ENCODE measurements at places on chromosomes 3 and 15. TPM values are rescaled to one million over a fixed set of nuclear protein-coding genes. Genes with fewer than 3 reads are reported as not detected.

- DNase-seq = no peak
- no peaks in the 10 kb centered on the region for H3K27me3 ChIP-seq
- H3K36me3 ChIP-seq = no peaks in the 10 kb centered on the region
- no peak overlapping the region for H3K27ac ChIP-seq
These were observed 63.8 kb downstream of the GTPBP8 start for GRCh38 chr3:113054552-113054951.

DNA sequence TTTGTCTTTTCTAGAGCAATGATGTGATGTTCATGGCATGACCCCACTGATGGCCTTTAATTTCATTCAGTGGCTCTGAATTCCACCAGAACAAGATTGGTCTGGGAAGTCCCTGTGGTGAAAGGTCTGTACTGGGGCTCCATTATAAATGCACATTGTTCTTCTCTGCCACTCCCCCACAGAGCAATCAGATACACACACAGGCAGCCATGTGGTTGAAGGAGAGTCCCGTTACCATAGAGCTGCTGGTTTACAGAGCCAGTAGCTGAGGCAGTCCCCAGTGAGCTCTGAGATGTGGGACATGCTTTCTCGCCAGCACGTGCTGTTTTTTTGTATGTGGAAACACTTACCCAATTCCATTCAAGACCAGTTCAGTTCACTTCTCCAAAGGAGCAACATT lies 172.7 kb upstream of the TRIM42 start:
- H3K36me3 ChIP-seq = no peaks in the 10 kb centered on the region
- no peaks in the 10 kb centered on the region for H3K27me3 ChIP-seq
- H3K4me3 ChIP-seq = no peak overlapping the region
- DNase-seq = no peak

DNA sequence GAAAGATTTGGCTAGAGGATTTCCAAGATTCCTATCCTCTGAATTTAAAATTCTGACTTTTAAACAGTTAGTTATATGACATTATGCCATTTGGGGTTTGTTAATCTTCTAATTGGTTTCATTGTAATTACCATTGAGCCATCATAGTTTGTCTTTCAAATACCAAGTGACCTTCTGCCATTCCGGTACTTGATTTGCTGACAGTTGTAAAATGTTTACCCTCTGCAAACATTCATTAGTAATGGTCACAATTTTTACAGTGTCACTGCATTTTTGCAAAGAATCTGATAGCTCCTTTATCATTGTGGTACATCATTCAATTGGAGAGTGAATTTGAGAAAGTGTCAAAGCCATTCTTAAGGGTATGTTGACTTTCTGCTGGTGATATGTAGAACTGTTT lies 645.0 kb upstream of the TBL1XR1 start:
- H3K4me3 ChIP-seq = no peak overlapping the region
- no peaks in the 10 kb centered on the region for H3K36me3 ChIP-seq
- DNase-seq = no peak
- H3K27me3 ChIP-seq = no peaks in the 10 kb centered on the region
- H3K4me1 ChIP-seq = no peaks in the 10 kb centered on the region

DNA sequence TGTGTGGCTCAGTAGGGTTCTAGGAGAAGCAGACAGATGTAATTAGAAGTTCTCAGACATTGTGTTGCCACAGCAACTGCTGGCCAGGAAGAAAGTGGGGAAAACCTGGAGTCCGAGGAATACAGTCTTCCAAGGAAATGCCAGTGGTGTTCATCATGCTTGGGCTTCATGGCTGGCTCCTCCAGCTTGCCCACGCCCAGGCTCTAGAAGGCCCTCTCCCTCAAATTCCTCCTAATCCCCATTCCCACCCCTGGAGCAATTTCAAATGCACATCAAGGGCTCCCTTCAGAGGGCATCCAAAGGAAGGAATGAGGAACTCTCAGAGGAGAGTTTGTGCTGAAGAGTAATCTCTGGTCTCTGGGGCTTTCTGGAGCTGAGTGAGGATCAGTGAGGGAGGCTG lies 21.9 kb downstream of the FSTL1 start:
- no peak overlapping the region for H3K4me3 ChIP-seq
- no peaks in the 10 kb centered on the region for H3K27me3 ChIP-seq
- H3K36me3 ChIP-seq = no peaks in the 10 kb centered on the region
- no peak for DNase-seq
- peaks cover 34% of the 10 kb centered on the region for H3K4me1 ChIP-seq

DNA sequence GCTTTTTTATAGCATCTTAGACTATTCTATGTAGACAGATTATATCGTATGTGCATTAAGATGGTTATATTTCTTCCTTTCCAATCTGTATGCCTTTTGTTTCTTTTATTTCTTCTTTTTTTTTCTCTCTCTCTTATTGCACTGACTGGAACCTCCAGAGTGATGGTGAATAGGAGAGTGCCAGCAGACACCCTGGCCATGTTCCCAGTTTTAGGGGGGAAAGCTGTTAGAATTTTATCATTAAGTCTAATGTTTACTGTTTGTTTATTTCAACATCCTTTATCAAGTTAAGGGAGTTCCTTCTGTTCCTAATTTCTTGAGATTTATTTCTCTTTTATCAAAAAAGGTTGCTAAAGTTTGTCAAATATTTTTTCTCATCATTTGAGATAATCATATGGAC lies 116.6 kb upstream of the LRTM1 start:
- no peaks in the 10 kb centered on the region for H3K27me3 ChIP-seq
- no peak overlapping the region for H3K4me3 ChIP-seq
- H3K36me3 ChIP-seq = no peaks in the 10 kb centered on the region

DNA sequence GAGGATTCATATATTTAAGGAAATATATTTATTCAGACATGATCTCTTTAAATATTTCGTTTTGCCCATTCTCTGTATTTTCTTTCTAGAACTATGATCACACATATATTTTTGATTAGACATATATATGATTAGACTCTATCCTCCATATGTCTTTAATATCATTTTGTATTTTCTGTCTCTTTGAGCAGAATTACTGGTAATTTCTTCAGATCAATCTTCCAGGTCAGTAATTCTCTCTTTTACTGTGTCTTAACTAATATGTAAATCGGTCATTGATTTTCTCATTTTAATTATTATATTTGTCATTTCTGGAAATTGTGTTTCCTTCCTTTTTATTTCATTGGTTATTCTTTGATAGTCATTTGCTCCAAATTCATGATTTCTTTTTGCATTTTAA lies 586.2 kb downstream of the NR2F2 start:
- H3K4me3 ChIP-seq = no peak overlapping the region
- H3K27ac ChIP-seq = no peak overlapping the region
- H3K4me1 ChIP-seq = no peaks in the 10 kb centered on the region
- no peak for DNase-seq

GRCh38 chr3:188979669-188980310 lies 192.0 kb upstream of the TPRG1 start:
- no peaks in the 10 kb centered on the region for H3K27me3 ChIP-seq
- H3K27ac ChIP-seq = no peak overlapping the region
- H3K4me3 ChIP-seq = no peak overlapping the region
- no peaks in the 10 kb centered on the region for H3K36me3 ChIP-seq
- H3K4me1 ChIP-seq = no peaks in the 10 kb centered on the region
- no peak for DNase-seq

GRCh38 chr15:36645106-36645505 lies 65.7 kb downstream of the CDIN1 start:
- H3K4me1 ChIP-seq = no peaks in the 10 kb centered on the region
- H3K27ac ChIP-seq = no peak overlapping the region
- H3K4me3 ChIP-seq = no peak overlapping the region
- no peak for DNase-seq
- H3K36me3 ChIP-seq = no peaks in the 10 kb centered on the region
- H3K27me3 ChIP-seq = no peaks in the 10 kb centered on the region

DNA sequence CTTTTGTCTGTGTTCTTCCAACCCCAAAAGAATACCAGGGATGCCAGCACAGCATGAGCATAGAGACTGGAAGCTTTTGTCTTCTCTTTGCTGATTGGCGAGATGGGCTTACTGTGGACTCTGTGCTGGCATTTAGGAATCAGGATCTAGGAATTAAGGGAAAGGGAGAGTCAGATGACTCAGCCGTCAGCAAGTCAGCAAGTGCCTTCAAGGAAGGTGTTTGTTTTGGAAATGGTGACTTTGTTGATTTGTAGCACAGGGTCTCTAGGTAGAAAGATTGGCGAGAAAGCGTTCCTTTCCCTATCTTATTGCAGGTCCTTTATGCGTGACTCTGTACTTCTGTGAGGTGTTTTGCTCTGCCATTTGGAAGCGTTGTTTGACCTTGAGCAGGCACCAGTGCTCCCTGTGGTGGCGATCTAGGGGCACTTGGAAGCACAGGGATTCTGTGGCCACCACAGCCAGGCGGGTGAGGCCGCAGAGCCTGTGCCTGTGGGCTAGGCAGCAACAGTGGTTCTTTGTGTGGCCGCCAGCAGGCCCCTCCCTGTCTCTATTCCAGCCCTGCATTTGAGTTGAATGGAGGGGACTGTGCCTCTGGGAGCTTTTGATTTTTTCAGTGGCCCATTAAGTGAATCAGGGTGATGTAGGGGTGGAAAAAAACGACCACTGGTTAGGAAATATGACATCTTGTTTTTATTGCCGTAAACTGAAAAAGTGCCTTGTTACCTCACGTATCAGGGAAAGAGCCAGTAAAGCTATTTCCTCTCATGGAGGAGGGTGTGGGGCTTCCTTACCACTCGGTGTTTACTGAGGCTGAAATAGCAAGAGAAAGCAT lies 19.0 kb downstream of the FAN1 start:
- peaks cover 10% of the 10 kb centered on the region for H3K36me3 ChIP-seq
- no peaks in the 10 kb centered on the region for H3K4me1 ChIP-seq
- no peak for DNase-seq
- H3K27ac ChIP-seq = no peak overlapping the region
- H3K4me3 ChIP-seq = no peak overlapping the region

GRCh38 chr3:49553324-49553691 lies 969 bp upstream of the BSN start:
- H3K4me3 ChIP-seq = no peak overlapping the region
- DNase-seq = no peak
- H3K36me3 ChIP-seq = no peaks in the 10 kb centered on the region

DNA sequence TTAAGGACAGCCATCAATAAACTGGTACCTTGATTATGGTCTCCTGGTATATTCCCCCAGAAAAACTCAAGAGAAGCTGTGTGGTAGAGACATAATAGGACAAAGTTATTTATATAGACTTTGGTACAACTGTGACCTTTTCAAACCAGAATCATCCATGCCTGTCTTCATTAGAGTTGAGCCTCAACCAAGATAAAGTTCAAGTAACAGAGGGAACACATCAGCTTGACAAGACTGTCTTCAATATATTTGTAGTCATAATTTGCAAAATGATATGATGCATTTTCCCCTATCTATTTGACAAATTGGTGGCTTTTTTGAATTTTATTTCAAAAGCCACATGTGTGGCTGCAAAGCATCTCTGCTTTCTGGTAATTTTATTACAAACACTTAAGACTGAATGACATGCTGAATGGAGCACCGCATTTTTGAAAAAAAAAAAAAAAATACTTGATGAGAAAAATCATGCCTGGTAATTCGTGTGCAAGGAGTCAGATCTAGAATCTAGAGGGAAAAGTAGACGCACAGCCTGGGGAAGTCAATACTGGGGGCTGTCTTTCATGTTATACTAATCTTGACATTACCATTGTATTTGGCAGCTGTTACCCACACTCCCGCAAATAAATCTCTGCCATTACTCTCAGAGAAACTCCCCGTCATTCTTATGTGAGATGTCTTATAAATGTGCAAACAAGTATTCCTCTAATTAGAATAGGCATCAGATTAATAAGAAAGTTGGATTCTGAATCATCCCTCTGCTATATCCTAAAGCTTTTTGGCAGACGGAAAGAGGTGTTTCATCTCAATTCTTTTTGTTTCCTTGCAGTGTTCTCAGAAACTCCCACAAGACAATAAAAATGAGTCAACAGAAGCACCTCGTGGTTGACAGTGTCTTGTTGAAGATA lies 554.8 kb upstream of the CBLB start:
- DNase-seq = no peak
- H3K36me3 ChIP-seq = no peaks in the 10 kb centered on the region
- H3K27me3 ChIP-seq = no peaks in the 10 kb centered on the region
- H3K4me3 ChIP-seq = no peak overlapping the region
- no peak overlapping the region for H3K27ac ChIP-seq

- H3K27me3 ChIP-seq = no peaks in the 10 kb centered on the region
- DNase-seq = no peak
- H3K4me3 ChIP-seq = no peak overlapping the region
- no peaks in the 10 kb centered on the region for H3K36me3 ChIP-seq
- H3K27ac ChIP-seq = no peak overlapping the region
These were observed 581.6 kb downstream of the FHIT start for GRCh38 chr3:60669636-60670035.

GRCh38 chr3:109644332-109644731 lies 307.0 kb upstream of the DPPA4 start:
- H3K4me3 ChIP-seq = no peak overlapping the region
- H3K36me3 ChIP-seq = no peaks in the 10 kb centered on the region
- no peaks in the 10 kb centered on the region for H3K27me3 ChIP-seq
- no peaks in the 10 kb centered on the region for H3K4me1 ChIP-seq
- H3K27ac ChIP-seq = no peak overlapping the region
- DNase-seq = no peak

DNA sequence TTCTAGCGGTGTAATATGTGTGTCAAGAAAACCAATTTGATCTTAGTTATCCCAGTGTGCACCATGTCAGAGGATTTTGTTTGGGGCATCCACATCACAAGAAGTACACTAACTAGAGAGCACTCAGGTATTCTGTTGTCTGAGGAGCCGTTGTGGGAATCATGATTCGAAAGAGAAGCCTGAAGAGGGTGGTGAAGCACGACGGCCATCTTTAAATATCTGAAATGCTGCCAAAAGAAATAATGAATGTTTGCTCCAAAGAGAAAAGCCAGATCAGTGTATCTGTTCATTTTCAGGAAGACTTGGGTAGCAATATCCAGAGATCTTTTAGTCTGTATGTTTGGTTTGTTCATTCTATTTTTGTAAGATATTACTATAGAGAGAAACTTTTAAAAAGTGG lies 180.7 kb downstream of the KLHL25 start:
- peaks cover 12% of the 10 kb centered on the region for H3K4me1 ChIP-seq
- H3K27me3 ChIP-seq = no peaks in the 10 kb centered on the region
- H3K4me3 ChIP-seq = no peak overlapping the region

DNA sequence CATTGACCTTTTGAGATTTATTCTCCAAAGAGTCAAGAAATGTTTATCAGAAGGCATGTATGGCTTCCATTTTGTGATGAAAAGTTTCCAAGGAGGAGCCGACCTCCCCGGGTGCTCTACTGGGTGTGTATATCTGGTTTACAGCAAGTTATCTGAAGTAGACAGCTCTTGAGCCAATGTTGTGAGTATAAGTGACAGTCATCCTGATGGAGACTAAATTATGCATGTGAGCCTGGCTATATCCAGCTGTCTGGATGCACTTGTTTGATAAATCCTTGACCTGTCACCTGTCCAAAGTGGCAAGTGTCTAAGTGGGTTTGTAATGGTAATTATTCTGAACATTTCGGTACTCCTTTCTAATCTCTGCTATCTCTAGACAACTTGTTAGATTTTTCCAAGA lies 142.2 kb downstream of the NR2F2 start:
- H3K27ac ChIP-seq = no peak overlapping the region
- no peak overlapping the region for H3K4me3 ChIP-seq
- peaks cover 2% of the 10 kb centered on the region for H3K27me3 ChIP-seq
- no peak for DNase-seq

Gene GP5
- 0.19 TPM for total RNA-seq

Gene CYP1A2
- not detected for total RNA-seq

Gene FBXO40
- total RNA-seq = not detected

Gene RASSF1
- 41.6 TPM for total RNA-seq

Gene SOX14
- total RNA-seq = not detected

Data from aorta (tissue), 5 donors.